ENCODE measurements at places on chromosomes 1 and 21. TPM values are rescaled to one million over a fixed set of nuclear protein-coding genes. Genes with fewer than 3 reads are reported as not detected.

DNA sequence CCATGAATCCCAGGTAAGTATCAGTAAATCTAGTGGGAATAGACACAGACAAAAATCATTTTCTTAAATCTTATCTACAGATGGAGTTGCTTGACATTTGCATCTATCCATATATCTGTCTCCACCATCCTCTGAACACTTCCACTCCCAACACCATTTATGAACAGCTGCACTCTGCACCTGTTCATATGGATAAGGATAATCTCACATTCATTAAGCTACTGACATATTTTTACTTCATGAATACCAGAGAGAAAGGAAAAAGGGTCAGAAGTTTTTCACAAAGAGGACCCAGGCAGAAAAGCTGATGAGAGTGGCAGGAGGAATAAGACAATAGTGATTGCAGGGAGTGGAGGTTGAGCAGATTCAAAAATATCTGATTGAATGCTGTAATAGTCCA lies 222.6 kb downstream of the DNAH14 start:
- no peak for DNase-seq
- H3K27ac ChIP-seq = no peak overlapping the region
- H3K4me1 ChIP-seq = no peaks in the 10 kb centered on the region
- H3K4me3 ChIP-seq = no peak overlapping the region
- H3K27me3 ChIP-seq = no peaks in the 10 kb centered on the region
- no peaks in the 10 kb centered on the region for H3K36me3 ChIP-seq

GRCh38 chr1:20138346-20138745 lies 777 bp upstream of the PLA2G2F start:
- no peaks in the 10 kb centered on the region for H3K4me1 ChIP-seq
- no peaks in the 10 kb centered on the region for H3K27me3 ChIP-seq
- H3K27ac ChIP-seq = no peak overlapping the region
- H3K4me3 ChIP-seq = no peak overlapping the region
- DNase-seq = no peak
- H3K36me3 ChIP-seq = no peaks in the 10 kb centered on the region

DNA sequence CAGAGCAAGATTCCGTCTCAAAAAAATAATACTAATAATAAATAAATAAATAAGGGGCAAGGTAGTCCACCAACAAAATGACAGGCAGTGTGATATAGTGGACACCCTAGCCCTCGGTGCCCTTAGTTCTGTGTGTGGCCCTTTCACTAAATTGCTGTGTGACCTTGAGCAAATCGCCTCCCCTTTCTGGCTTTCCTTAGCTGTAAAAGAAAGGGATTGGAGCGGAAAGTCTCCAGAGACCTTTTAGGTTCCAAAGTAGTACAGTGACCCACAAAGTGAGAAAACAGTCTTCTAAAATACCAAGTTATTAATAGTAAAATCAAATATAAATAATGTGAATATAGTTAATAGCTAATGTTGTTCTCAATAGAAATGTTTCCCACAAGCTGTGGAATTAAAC lies 7.6 kb downstream of the LMNA start:
- H3K27ac ChIP-seq = peak overlapping the region; percentile 98
- peak overlapping the region; percentile 3 for H3K4me3 ChIP-seq
- DNase-seq = no peak
- no peaks in the 10 kb centered on the region for H3K27me3 ChIP-seq
- H3K4me1 ChIP-seq = peaks cover 78% of the 10 kb centered on the region
- peaks cover 36% of the 10 kb centered on the region for H3K36me3 ChIP-seq

GRCh38 chr1:55213151-55213884 lies 1.8 kb downstream of the USP24 start:
- H3K4me1 ChIP-seq = peaks cover 52% of the 10 kb centered on the region
- peaks cover 4% of the 10 kb centered on the region for H3K36me3 ChIP-seq
- no peak overlapping the region for H3K27ac ChIP-seq
- DNase-seq = no peak

DNA sequence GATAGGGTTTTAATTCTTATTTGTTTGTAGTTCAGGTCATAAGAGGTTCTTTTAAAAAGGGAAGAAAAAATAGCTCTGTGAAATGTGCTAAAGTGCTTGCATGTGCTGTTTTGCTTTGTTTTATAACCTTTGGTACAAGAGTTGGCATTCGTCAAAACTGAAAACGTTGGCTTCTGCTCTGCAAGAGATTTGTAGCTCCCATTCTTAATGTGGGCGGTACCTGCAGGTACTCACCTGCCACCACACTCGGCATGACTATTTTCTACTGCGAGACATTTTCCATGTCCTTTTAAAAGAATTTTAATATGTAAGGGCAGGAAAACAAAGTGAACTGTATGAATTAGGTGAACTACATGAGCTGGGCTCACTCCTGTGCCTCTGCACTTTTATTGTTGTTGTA lies 92.6 kb downstream of the ADARB1 start:
- no peak overlapping the region for H3K4me3 ChIP-seq
- DNase-seq = no peak
- peaks cover 12% of the 10 kb centered on the region for H3K4me1 ChIP-seq

DNA sequence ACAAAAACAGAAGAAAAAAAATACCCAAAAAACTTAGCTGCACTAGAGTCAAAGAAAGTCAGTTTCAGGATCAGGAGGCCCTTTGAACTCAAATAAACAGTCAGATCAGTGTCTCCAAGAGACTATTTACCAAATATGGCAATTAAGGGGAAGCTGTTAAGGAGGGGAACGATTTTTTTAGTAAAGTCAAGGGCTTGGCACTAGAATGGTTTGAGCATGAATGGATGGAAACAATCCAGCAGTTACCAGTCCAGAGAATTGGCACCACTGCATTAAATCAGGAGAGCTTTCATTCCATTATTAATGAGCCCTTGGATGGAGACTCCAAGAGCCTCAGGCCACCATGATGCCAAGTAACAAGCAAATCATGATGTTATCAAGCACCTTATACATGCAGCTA lies 7.2 kb downstream of the TRAPPC3 start:
- no peak for DNase-seq
- H3K36me3 ChIP-seq = peaks cover 28% of the 10 kb centered on the region
- no peak overlapping the region for H3K27ac ChIP-seq

Gene GBP4
- not detected for polyA plus RNA-seq

Gene CXADR
- 1.1 TPM for polyA plus RNA-seq

DNA sequence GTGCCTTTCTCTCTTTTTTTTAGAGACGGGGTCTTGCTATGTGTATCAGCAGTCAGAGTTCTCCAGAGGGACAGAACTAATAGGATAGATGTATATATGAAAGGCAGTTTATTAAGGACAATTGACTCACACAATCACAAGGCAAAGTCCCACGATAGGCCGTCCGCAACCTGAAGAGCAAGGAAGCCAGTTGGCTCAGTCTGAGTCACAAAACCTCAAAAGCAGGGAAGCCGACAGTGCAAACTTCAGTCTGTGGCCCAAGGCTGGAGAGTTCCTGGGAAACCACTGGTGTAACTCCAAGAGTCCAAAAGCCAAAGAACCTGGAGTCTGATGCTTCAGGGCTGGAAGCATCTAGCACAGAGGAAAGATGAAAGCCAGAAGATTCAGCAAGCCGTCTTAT lies 16.3 kb upstream of the H3-3A start:
- DNase-seq = no peak
- no peak overlapping the region for H3K27ac ChIP-seq
- H3K4me1 ChIP-seq = no peaks in the 10 kb centered on the region

Gene CD1B
- polyA plus RNA-seq = not detected

DNA sequence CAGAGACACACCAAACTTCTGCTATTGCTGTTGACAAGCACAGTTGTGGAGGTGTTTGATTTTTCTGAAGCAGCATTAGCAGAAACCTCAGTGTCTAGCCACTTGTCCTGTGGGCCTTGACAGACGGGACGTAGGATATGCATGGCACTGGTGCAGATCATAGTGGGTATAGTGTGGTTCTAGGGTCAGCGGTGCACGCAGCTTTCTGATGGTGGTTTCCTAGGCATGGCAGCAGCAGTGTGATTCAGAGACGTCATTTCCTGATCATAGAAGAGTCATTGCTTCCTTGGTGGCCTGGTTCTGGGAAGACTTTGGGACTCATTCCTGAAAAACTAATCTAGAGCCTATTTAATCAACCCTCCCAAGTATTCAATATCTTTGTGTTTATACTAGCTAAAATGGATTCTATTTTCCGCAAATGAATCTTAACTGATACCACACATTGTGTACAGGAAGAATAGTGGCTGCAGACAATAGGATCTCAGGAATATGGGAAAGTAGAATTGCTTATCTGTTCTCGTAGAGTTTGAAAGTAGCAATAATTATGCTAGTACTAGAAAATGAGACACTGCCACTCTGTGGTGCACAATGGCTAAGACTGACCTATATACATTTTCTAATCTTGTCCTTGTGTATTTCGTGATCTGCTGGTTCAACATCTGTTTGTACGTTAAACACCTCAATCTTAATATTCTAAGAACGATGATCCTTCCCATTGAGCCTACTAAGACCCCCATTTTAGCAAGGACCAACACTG lies 2.8 kb upstream of the USP1 start:
- no peaks in the 10 kb centered on the region for H3K36me3 ChIP-seq
- H3K27me3 ChIP-seq = no peaks in the 10 kb centered on the region
- peaks cover 13% of the 10 kb centered on the region for H3K4me1 ChIP-seq

Gene OR6N1
- not detected for polyA plus RNA-seq

- DNase-seq = no peak
- no peaks in the 10 kb centered on the region for H3K36me3 ChIP-seq
- H3K4me1 ChIP-seq = no peaks in the 10 kb centered on the region
- no peaks in the 10 kb centered on the region for H3K27me3 ChIP-seq
Measured at GRCh38 chr1:7726623-7727022, 44.5 kb upstream of the VAMP3 start.

- H3K27ac ChIP-seq = no peak overlapping the region
- peaks cover 12% of the 10 kb centered on the region for H3K27me3 ChIP-seq
- no peak overlapping the region for H3K4me3 ChIP-seq
- no peaks in the 10 kb centered on the region for H3K36me3 ChIP-seq
Measured at GRCh38 chr1:204217648-204218000, 3.8 kb upstream of the GOLT1A start.

DNA sequence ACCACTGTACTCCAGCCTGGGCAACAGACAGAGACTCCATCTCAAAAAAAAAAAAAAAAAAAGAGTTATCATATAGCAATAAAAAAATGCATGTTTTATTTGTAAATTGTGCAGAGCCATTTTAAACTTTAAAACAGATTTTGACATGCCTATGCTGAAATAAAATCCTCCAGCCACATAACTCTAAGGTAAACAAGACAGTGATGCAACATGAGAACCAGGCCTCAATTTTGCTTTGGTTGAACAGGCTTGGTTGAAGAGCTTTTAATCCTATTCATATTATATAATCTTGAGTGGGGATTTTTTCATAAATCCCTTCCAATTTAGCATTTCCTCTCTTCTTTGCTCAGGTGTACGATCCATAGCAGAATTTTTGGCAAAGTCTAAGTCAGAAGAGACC lies 26.1 kb downstream of the ARMH1 start:
- no peak overlapping the region for H3K27ac ChIP-seq
- DNase-seq = no peak
- H3K36me3 ChIP-seq = no peaks in the 10 kb centered on the region

Gene KIF2C
- 22.2 TPM for polyA plus RNA-seq

DNA sequence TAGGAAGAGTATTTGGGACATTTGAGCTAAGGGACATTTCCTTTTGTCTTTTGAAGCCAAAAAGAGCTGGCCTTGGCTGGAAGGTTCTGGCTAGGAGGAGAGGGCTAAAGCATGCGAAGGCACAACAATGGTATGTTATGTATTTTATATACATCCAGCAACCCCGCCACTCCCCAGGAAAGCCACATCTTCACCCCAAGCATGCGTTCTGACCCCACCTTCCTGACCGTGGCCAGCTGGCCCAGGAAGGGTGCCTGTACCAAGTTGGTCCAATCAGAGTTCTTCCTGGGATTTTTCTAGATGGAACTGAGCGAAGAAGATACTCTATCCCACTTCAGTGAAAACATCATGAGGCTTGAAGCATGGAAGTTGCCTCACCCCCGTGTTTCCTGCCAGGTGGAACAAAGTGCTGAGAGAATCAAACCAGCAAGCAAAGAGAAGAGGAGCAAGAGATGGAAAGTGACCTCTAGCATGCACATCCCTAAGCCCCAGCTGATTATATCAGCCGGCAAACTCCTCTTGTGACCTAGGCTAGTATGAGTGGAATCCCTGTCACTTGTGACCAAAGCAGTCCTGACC lies 82.7 kb downstream of the BCAR3 start:
- no peak overlapping the region for H3K4me3 ChIP-seq
- peaks cover 70% of the 10 kb centered on the region for H3K4me1 ChIP-seq
- H3K27ac ChIP-seq = no peak overlapping the region
- no peaks in the 10 kb centered on the region for H3K27me3 ChIP-seq
- no peak for DNase-seq

Gene TMEM82
- polyA plus RNA-seq = not detected

DNA sequence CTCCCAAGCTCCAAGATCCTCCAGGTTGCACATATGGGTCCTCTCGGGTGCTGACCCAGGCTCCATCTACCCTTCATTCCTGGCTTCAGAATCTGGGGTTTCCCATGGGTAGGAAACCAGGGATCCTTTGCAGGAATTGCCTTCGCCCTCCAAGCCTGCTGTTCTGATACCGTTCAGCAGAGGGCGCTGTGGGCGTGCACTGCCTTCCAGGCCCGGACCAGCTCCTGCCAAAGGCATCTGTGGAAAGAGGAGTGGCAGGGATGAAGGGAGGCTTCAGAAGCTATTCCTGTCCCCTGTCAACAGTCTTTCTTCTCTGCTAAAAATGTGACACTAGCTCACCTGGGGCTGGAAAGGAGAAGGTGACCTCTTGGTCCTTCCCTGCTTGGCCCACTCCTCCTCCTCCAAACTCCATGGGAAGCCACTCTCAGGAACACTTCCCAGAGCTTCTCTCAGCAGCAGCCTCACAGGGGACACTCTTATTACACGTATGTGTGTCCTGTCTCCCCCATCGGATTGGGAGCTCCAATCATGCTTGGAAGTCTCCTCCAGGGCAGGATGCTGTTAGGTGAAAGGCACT lies 71.2 kb downstream of the VWA5B1 start:
- no peaks in the 10 kb centered on the region for H3K4me1 ChIP-seq
- peak; percentile 79 for DNase-seq
- no peak overlapping the region for H3K27ac ChIP-seq
- H3K36me3 ChIP-seq = no peaks in the 10 kb centered on the region

Gene CELF3
- 0.65 TPM for polyA plus RNA-seq

DNA sequence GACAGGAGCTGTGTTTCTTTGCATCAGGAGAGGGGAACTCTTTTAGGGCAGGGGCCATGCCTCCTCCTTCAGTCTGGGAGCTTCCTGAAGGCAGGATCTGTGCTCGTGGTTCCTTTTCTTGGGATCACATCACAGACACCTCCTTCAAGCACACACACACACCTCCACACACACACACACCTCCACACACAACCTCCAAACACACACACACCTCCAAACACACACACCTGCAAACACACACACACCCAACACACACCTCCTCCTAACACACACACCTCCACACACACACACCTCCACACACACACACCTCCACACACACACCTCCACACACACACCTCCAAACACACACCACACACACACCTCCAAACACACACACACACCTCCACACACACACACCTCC lies 10.5 kb downstream of the LGR6 start:
- H3K36me3 ChIP-seq = no peaks in the 10 kb centered on the region
- H3K27me3 ChIP-seq = no peaks in the 10 kb centered on the region
- DNase-seq = no peak

Data from SK-N-SH (cell line).